Colonic mucosa (tissue), 4 donors: ENCODE measurements at places on chromosomes 12 and 14.

GRCh38 chr14:21106176-21106497 is 5.3 kb downstream of the TMEM253 start:
- no peak for DNase-seq

DNA sequence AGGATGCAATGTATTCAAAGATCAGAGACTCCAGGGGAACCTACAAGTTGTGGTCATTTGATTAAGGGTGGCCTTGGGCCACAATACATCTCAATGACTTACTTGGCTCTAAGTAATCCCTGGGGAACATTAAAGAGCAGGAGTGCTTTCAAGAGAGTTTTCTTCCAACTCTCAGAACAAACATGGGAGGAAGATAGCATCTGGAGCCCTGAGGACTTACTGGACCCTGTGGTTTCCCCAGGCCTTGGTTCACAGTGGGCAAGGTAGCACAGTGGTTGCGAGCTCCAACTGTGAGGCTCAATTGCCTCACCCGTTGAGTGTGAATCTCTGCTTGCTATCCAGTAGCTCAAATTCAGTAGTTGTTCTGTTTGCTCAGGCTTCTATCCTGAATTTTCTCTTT is 32.4 kb downstream of the STXBP6 start:
- no peak for DNase-seq

DNA sequence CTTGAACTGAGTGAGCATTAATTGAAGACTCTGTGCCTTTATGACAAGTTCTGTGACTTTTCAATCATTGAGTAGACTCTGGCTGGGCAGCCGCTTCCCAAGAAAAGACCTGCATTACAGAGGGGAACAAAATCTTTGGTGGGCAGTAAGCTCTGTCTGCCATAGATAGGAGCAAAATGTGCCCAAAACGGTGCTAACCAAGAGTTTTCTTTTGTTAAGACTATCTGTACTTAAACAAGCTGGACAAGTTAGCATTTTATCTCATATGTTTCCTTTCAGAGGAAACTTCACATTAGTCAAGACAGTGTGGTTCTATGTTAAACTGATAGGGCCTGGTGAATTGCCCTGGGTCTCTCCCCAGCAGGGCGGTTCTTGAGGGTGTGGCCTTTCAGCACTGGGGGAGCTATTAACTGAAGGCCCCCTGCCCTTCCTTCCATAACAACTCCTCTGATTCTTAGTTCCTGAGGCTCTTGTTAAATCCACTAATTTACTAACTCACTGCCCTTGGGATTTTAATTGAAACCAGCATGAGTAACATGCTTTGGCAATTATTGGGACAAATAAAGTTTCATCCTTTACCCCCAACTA is 219.6 kb downstream of the KTN1 start:
- DNase-seq, result no peak

GRCh38 chr12:68267892-68268396 is 14.5 kb upstream of the IL22 start:
- DNase-seq, result no peak

- DNase-seq, result no peak
Observed at GRCh38 chr14:48849741-48850322, 736.3 kb downstream of the RPS29 start.

GRCh38 chr12:63882844-63883243 is 38.3 kb downstream of the SRGAP1 start:
- DNase-seq, result no peak

DNA sequence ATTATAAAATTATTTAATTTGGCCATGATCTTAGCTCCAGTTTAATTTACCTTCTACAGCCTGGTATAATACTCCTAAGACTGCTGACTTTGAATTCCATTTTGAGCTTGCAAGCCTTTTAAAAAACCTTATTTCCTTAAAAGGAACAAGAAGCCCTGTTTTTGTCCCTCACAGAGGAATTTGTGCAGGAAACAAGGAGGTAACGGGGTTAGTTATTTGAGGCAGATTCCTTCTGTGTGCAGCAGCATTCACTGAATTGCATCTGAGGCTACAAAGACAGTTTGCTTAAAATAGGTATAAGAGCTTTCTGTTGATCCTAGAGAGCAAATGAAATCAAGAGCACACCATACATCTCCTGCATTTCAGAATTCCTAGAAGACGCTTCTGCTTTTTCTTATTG is 403.3 kb upstream of the PRICKLE1 start:
- DNase-seq, result no peak

GRCh38 chr12:12916135-12916944 is 25.0 kb downstream of the GPRC5A start:
- DNase-seq, result peak; percentile 89

GRCh38 chr14:104350463-104351185 is 212.2 kb downstream of the KIF26A start:
- no peak for DNase-seq

DNA sequence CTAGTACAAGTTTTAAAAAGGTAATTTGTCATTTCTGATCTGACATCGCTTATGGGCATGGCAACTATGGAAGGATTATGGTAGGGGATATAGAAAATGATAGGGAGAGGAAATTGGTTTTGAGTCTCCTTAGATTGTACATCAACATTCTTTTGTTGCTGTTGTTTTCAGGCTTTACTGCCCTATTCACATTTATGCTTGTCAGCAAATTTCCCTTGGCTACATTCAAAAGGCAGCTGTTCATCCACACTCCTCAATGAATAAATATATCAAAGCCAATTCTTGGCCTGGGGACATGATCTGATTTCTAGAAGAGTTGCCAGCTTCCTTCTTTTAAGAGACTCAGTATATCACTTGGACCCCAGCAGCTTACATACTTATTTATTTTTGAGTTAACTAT is 283.4 kb downstream of the CEP128 start:
- DNase-seq, result no peak

- DNase-seq, result no peak
Observed at GRCh38 chr12:58046271-58046670, 104.9 kb downstream of the ATP23 start.

GRCh38 chr12:86572455-86572854 is 316.3 kb upstream of the MGAT4C start:
- no peak for DNase-seq

GRCh38 chr12:913919-914698 is 35.4 kb downstream of the RAD52 start:
- DNase-seq, result no peak

DNA sequence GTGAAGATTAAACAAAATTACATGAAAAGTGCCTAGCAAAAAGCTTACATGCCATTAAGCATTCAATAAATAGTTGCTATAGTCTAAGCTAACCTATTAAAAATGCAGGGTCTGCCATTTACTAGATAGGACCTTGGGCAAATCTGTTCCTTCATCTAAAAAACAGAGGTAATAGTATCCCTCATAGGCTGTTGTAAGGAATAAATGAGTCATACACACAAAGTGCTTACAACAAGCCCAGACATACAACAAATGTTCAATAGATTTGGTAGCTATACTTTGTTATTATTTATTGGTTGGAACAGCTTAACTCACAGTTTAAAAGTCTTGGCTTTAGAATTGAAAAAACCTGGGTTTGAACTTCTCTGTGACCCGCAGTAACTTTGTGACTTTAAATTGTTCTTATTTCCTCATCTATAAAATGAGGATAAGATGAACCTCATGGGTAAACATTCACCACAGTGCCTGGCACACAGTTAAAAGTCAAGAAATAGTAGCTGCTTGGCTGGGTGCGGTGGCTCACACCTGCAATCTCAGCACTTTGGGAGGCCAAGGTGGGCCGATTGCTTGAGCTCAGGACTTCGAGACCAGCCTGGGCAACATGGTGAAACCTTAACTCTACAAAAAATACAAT is 24.7 kb downstream of the HEATR5A start:
- DNase-seq, result peak; percentile 27

- no peak for DNase-seq
Observed at GRCh38 chr14:86815341-86815740, 1177.6 kb downstream of the GALC start.

DNA sequence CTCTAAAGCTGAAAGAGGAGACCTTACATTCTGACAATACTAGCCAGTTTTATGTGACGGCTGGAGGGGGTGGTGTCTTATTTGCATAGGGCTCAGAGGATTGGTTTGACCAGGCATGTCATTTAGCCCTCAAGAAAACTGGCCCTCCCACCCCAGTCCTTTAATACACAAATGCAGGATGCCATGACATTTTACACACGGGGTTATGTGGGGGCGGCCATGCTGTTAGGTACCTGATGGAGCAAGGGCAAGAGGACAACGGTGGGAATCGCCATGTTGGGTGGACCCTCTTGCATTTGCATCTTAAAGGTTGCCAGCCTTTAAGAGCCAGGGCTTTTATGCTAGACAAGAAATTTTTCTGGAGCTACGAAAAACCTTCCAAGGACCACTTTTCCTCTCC is 23.3 kb downstream of the MDM2 start:
- no peak for DNase-seq

- DNase-seq, result no peak
Observed at GRCh38 chr12:39405580-39405979, 37.3 kb downstream of the KIF21A start.

- no peak for DNase-seq
Observed at GRCh38 chr12:131260954-131261353, 307.2 kb downstream of the ADGRD1 start.

- DNase-seq, result no peak
Observed at GRCh38 chr12:113528606-113529293, 57.1 kb upstream of the LHX5 start.

- DNase-seq, result no peak
Observed at GRCh38 chr12:102369876-102370275, 110.5 kb downstream of the IGF1 start.
